ENCODE measurements at places on chromosomes 12 and 14.

DNA sequence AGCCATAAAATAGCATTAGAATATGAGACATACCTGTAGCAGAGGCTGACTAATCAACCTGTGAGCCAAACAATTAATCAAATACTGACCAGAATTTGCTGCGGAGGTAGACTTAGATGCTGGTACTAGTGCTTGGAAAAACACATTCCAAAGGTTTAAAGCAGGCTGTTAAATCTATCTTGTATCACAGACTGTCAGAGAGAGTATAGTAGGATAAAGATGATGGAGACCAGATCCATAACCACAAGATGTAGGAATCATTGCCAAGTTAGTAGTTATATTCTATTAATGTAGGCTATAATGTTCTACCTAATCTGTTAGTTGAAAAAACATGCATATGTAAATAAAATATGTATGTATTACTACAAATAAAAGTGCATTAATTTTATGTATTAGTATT is 726.2 kb downstream of the SLC6A15 start:
- no peak for DNase-seq

GRCh38 chr14:69263771-69264170 is 3.8 kb downstream of the GALNT16 start:
- DNase-seq: no peak

- DNase-seq: no peak
Measured at GRCh38 chr12:58364389-58365086, 423.2 kb downstream of the ATP23 start.

GRCh38 chr12:56164345-56164729 is 6.2 kb downstream of the MYL6 start:
- no peak for DNase-seq

DNA sequence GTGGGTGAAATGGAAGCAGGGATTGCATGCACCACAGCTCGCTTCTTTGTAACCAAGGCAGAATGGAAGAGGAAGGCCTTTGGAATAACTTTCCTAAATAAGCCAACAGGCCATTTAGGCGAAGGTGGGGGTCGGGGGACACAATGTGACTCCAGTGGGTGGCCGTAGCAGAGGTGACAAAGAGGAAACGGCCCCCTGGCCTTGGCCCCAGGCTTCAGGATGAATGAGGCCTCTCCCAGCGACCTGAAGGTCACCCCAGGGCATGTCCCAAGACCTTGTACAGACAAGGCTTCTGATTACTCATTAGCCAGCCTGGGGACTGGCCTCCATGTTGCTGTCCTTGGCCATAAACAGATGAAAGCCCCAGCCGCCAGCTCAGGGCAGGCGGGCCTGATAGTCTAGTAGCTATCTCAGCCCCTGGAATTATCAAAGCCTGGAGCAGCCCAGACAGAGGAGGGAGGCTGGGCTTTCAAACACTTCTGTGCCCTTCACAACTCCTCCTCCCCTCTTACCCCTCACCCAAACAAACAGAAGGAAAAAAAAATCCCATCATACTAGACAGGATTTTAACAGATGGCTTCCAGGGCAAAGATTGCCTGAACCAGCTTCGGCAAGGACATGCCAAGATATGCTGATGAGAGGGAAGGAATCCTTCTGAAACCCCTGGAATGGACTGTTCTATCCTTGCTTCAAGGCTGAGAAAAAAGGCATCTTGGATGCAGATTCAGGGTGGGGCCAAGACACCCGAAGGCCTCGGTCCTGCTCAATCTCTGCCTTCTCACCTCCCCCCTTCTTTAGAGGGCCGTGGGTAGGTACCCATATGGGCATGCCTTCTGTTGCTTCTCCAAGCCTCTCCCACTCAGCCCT is 142.3 kb upstream of the PARP11 start:
- no peak for DNase-seq

DNA sequence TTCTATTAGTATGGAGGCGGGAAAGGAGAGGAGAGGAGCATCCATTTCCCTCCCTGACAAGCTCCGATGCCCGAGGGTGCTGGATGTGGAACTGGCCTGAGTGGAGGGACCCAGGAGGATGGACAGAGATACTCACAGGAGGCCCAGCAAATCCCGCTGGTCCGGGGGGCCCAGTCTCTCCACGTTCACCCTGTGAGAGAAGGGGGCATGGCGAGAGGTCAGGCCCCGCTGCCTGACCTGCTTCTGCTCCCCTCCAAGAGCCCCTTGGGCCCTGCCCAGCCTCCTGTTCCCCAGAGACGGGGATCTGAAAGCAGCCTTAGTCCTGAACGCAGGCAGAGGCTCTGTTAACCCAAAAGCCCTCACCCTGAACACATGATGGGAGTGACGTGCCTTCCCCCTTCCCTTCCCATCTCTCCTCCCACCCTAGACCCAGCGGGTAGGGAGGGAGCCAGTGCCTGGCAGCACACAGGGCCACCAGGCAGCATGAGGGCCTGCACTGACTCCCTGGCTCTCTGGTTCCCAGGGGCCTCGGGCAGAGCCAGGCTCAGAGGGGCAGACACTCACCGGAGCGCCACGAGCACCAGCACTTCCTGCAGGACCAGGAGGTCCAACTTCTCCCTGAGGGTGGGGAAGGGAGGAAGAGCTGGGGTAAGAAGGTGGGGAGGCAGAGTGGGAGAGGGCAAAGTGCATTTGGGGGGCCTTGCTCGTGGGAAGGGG is 17.5 kb downstream of the TMEM106C start:
- DNase-seq: no peak
